ENCODE measurements at places on chromosomes 4 and X. TPM values are rescaled to one million over a fixed set of nuclear protein-coding genes. Genes with fewer than 3 reads are reported as not detected.

DNA sequence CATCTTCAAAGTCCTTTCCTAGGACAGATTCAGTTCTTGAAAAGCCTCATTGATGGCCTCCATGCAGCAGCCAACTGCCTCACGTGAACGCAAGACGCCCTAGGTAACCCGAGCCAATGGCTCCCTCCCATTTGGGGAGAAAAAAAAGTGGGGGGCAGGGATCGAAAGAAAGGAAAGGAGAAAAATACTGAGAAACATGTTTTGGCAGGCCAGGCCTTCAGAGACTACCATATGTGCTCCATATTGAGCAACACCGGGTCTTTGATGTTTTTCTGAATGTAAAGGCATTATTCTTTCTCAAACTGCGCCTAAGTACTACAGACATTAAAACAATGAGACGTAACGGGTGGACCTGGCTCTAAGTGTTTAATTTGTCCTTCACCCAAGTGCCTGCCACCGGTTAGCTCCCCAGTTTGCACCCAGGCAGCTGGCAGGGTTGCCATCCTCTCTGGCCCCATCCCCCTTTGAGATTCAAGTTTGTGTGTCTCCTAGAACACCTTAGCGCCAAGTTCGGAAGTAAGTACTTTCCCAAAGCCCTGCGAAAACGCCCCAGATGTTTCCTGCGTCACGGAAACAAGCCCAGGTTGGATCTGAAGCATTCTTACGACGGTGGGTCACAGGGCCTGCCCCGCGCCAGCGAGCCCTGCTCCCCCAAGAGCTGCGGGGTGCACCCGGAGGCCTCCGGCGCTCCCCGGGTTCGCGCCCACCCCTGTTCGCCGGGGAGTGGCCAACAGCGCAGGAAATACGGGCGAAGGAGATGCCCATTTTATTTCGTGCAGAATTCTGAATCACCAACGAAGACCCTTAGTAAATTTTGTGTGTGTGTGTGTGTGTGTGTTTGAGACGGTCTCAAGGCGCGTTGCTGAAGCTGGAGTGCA, 30.1 kb downstream of the HAND2 start:
- DNase-seq, result no peak

The CXCL10 gene
- 1.3 TPM for total RNA-seq

The AMBN gene
- not detected for total RNA-seq

- DNase-seq, result no peak
Observed at GRCh38 chr4:141851246-141851891, 215.0 kb downstream of the IL15 start.

All from adrenal gland (tissue), 19 donors.